Stimulated activated CD8-positive, alpha-beta memory T cell treated with anti-CD3 and anti-CD28 coated beads, Interleukin-4, amount 100 ng/mL, for 4 hours (primary cell): ENCODE measurements at places on chromosomes 2 and 18.

DNA sequence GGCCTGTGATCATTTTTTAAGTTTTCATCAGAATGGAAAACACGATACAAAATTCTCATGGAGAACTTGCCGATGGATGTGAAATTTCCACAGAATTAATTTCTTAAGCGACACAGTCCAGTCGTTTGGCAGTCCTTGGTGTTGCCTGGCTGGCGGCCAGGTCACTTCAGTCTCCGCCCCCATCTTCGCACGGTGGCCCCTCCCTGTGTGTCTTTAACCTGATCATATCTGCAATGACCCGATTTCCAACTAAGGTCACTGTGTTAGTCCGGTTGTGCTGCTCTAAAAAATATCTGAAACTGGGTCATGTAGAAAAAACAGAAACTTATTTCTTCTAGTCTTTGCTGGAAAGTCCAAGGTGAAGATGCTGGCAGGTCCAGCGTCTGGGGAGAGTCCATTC is 44.5 kb upstream of the COPS8 start:
- no peak for DNase-seq

DNA sequence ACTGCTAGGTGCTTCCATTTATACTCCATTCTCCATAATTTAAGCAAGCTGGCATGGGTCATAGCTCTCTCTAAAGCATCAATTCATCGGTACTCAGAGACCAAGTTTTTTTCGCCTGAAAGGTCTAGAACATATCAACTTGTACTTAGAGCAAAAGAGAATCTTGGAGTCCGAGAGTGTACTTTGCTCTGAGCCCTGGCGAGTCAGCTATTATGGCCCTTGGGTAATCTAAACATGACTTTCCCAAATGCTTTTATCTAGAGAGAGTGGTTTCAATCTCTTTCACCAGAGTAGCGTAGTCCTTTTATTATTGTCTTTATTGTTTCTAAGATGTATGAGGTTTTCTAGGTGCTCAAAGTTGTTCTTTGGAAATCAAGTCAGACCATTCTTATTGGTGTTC is 34.4 kb downstream of the MAIP1 start:
- DNase-seq, result no peak

DNA sequence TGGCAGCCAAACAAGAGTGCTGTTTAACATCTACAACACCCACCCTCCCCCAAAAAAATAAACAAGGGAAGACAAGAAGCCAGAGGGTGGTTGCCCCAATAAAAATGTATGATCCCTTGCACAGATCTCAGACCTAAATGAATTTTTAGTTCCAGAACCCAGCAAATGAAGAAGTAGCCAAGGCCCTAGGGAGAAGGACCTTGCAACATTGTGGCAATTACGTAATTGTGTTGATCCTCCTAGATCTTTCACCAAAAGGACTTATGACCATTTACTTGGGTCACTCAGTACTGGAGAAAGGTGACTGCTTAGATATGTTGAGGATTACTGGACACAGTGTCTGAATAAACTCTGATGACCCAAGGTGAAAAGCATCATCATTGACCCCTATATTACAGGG is 1393.8 kb downstream of the LRP1B start:
- DNase-seq, result no peak

- no peak for DNase-seq
These were observed 6.4 kb upstream of the SAG start for GRCh38 chr2:233301248-233301647.

DNA sequence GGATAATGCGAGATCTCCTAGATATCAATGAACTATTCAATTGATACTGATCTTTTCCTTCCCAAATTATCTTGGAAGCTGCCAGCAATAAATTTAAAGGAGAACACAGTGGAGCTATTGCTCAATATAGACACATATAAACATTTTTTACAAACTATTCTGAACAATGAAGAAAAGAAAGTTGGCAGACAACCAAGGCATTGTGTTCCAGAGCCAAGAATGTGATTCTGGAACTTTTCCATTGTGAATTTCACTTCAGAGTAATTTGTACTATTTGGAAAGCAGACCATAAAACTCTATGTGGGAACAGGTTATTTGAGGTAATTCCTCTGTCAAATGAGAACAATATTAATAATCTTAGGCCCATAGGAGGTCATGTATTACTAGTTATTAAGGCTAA is 588.2 kb downstream of the IRS1 start:
- no peak for DNase-seq
